ENCODE measurements at places on chromosomes 6 and 20.

DNA sequence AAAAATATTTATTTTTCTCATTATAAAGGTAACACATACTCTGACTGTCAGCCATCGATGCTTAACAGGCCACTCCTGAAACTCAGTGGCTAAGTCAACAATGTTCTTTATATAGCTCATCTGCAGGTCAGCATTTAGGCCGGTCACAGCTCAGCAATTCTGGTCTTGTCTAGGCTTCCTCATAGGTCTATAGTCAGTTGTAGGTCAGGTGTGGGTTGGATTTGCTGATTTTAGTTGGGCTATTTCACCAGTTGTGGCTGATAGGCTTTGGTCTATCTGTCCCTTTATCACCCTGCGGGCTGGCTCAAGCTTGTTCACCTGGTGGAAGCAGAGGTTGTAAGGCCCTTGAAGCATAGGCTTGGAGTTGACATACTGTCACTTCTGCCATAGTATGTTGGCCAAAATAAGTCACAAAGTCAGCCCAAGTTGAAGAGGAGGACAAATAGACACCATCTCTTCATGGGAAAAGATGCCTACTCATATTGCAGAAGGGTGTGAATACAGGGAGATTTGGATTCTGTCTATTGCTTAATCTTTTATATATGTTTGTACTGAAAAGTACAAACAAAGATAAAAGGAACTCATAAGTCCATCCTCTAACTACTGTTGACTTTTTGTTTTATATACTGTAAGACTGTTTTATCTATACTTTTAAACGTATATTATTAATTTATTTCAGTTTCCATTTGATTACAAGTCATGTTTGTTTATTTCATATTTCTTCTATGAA, 75.0 kb downstream of the BCKDHB start:
- DNase-seq, result no peak

DNA sequence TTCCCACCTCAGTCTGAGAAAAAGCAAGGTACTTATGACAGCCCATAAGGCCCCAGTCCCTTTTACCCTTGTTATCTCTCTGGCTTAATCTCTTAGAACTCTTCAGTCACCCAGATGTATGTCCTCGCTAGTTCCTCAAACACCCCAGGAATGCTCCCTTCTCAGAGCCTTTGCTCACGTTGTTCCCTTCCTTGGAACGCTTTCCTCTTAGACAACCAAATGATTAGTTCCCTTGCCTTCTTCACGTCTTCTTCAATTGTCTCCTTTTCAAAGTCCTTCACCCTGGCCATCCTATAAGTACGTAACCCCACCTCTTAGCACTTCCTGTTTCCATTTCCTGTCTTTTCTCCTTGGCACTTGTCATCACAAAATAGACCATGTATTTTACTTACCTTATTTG, 1.1 kb upstream of the APOBEC2 start:
- no peak for DNase-seq

GRCh38 chr6:134299236-134299635, 18.7 kb downstream of the SGK1 start:
- no peak for DNase-seq

DNA sequence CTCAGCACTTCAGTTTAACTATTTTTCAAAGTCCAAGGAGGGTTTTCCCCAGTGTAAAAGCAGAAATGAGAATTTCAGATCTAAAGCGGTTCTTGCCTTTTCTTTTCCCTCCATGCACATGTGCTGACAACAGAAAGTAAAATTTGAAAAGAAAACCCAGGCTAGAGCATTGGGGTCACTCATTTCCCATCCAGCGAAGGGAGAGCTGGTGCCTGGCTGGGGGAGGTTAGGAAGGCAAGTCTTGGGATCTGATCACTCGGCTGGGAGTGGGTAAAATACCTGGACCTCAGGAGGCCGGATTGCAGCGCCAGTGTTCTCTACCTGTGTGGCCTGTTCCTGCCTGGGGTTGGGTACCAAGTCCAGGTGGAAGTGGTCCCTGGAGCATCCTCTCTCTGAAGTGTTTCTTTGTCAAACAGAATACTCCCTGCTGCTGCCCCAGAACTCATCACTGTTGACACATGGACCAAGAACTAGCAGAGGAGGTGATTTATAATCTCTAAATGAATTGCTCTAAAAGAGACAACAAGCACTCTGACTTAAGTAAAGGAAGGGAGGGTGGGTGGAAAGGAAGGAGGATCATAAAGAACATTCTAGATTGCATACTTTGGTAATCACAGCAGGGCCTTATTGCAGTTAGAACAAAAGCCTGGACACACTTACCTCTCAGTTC, 136.0 kb downstream of the MTHFD1L start:
- DNase-seq, result no peak

GRCh38 chr6:106077170-106077569, 9.0 kb upstream of the PRDM1 start:
- no peak for DNase-seq

DNA sequence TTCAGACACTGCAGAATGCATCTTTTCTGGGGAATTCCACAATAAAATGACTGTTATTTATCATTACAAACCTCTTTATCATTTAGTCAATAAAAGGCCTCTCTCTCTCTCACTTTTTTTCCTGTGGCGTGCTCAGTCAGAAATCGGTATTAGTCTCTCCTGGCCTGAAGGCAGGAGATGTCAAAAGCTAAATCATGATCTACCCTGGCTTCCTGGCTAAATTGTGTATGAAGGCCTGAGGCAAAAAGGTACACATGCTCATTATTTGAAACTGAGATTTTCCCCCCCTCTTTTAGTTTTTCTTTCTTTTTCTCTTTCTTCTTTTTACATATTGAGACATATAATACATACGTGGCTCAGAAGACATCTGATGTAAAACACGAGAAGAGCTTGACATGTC, 375.0 kb upstream of the SLC35B3 start:
- DNase-seq, result no peak

- peak; percentile 94 for DNase-seq
Observed at GRCh38 chr20:35454881-35455609, at the start of gene CEP250. Gene CEP250 (plus strand): TSS chr20:35455598. CDS start chr20:35462368, 6,770 bp downstream.

DNA sequence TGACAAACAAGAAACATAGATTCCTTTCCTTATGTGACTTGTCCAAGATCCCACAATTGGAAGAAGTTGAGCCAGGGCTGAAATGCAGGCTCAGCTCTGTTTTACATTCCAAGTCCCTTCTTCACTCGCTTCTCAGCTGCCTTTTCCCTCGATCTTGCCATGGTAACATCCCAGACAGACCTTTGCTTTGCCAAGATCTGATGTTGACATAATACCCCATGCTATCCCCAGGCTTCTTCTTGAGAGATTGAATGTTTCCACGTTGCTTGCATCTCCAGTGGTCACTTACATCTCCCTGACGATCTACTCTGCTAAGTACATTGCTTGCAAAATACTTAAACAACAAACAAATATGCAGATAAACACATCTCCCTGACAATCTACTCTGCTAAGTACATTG, 63.5 kb downstream of the TBXT start:
- DNase-seq, result no peak

GRCh38 chr20:44700306-44700705, 14.9 kb upstream of the CCN5 start:
- no peak for DNase-seq

- no peak for DNase-seq
Observed at GRCh38 chr6:3852391-3852790, 3.2 kb downstream of the FAM50B start.

DNA sequence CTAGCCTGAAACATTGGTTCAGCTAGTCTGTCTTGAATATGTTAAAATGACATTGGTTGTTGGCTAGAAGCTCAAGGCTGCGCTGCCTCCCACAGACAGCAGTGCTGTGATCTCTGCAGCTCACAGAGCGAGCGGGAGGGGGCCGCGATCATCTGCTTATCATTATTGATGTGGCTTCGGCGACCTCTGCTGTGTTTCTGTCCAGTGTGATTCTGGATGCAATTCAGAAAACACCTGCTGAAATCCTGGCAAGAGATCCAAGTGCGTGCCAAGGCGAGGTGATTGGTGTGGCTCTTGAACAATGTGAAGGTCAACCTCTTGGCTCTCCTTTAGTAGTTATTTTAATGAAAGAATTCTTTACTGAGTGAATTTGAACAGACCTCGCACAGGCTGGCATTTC, 142.3 kb upstream of the SASH1 start:
- DNase-seq, result no peak

GRCh38 chr20:52213995-52214394, 22.4 kb upstream of the ZFP64 start:
- no peak for DNase-seq

- DNase-seq, result no peak
Observed at GRCh38 chr20:24918579-24919566, 30.2 kb upstream of the CST7 start.

GRCh38 chr6:48048451-48049146, 62.4 kb downstream of the PTCHD4 start:
- no peak for DNase-seq

DNA sequence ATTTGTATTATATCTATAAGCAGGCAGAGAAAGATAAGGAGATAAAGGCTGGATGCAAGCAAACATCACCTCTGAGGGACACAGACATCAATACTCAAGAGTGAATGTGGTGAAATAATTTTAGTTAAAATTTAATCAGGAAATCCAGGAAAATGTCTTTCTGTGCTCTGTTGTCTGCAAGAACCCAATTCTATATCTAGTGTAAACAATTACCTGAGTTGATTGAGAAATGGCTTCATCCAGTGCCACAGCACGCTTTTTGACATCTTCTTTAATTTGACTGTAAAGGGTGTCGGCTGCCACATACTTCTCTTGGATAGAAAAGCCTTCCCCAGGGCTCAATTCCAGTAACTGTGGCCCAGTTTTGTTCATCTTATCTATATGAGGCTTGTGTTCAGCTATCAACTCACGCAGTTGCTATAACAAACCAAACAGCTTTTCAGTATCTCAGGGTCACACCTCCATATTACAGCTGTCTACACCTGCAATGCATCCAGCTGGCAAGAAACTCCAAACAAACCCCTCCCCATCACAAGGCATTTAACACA, 131.6 kb downstream of the DST start:
- no peak for DNase-seq

GRCh38 chr20:16475225-16475624, 98.0 kb downstream of the KIF16B start:
- DNase-seq, result no peak

- no peak for DNase-seq
Observed at GRCh38 chr20:57474205-57474604, 50.7 kb downstream of the CTCFL start.

- no peak for DNase-seq
Observed at GRCh38 chr20:41586772-41587171, 31.4 kb downstream of the CHD6 start.

DNA sequence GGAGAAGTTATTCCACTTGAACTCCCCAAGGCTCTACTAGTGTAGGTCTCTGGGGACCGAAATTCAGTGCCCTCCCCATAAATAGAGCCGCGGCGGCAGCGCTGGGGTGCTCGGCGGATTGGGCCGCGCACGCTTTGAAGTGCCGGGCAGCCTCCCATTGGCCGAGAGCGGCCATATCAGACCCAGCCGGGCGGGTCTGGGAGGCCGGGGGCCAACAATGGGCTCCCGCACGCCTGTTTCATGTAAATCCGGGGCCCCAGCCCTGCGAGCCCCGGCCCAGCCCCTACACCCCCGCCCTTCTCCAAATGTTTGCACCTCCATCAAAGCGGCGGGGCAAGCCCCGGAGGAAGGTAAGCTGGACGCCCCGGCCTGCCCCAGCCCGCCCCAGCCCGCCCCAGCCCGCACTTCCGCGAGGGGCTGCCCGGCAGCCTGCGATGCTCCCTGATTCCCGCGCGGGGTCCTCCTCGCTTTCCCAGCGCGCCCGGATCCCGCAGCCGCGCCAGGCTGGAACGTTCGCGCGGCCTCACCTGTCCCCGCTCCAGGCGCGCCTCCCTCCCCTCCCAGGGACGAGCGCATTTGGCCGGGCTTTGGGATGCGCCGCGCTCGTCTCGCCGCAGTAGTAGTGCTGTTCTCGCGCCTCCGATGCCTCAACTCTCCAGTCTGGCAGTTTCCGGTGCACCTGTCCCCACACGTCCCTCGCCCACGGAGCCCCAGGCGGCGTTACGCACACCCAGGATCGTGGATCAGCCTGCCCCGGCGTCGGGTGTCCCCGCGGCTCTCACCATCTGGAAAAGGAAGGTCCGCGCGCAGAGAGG, at the start of gene TBXT:
TBXT (minus strand) TSS at position 51 of the 815 bp plus-strand sequence. CDS start 260 bp downstream, outside the sequence.
- DNase-seq, result no peak

DNA sequence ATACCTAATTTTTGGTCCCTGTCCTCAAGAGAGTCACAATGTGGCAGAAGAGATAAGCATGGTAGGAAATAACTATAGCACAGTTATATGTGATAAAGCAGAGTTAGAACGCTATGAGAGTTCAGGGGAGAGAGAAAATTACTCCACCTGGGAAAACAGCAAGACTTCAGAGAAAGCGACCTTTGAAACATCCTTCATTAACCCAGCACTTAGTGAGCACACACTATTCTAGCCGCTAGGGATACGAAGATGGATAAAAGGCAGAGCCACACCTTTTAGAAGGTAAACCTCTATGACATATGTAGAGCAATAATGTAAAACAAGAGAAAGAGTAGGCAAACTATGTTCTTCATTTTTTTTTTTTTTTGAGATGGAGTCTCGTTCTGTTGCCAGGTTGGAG, 264.3 kb downstream of the PTPRK start:
- no peak for DNase-seq

DNA sequence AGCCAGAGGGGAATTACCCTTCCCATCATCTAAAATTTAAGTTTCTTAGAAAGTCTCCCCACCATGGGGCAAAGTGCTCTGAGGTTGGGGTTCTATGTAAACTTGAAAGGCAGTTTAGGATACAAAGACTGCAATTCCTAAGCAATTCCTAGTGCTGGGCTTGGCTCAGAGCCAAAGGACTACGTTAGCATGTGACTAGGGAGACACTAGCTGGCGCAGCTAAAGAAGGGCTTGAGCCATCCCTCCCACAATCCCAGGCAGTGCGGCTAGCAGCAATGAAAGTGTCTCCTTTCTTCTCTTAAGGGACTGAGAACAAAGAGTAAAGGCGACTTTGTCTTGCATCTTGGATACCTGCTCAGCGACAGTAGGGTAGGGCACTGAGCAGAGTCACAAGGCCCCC, 306.6 kb upstream of the FKBP1C start:
- DNase-seq, result no peak

GRCh38 chr6:68229566-68229965, 405.5 kb upstream of the ADGRB3 start:
- no peak for DNase-seq

DNA sequence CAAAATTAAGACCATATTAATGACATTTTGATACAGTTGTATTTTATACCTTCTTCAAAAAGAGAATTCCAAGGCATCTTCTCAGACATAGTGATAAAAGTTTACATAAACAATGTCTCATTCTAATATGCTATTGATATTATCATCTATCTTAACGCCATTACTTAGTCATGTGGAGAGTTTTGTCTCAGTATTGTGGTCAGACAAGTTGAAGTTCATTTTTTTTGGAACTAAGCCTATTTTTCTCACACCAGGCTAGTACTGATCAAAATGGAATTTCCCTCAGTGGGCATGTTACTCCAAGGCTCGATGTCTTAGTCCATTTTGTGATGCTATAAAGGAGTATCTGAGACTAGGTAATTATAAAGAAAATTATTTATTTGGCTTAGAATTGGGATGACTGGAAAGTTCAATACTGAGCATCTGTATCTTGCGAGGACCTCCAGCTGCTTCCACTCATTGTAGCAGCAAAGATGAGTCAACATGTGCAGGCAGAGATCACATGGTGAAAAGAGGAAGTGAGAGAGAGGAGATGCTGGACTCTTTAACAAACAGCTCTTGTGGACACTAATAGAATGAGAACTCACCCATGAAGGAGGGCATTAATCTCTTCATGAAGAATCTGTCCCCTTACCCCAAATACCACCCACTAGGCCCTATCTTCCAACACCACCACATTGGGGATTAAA, 825.5 kb upstream of the MANEA start:
- DNase-seq, result no peak
